ENCODE measurements at places on chromosomes 12 and 14.

GRCh38 chr12:93039930-93040329, 110.8 kb upstream of the EEA1 start:
- DNase-seq, result no peak

- no peak for DNase-seq
These were observed 91.5 kb upstream of the SLC35F4 start for GRCh38 chr14:57957441-57957840.

GRCh38 chr14:63453443-63453936, 89.7 kb downstream of the PPP2R5E start:
- DNase-seq, result no peak

- no peak for DNase-seq
These were observed 47.3 kb downstream of the RPS29 start for GRCh38 chr14:49538852-49539251.

DNA sequence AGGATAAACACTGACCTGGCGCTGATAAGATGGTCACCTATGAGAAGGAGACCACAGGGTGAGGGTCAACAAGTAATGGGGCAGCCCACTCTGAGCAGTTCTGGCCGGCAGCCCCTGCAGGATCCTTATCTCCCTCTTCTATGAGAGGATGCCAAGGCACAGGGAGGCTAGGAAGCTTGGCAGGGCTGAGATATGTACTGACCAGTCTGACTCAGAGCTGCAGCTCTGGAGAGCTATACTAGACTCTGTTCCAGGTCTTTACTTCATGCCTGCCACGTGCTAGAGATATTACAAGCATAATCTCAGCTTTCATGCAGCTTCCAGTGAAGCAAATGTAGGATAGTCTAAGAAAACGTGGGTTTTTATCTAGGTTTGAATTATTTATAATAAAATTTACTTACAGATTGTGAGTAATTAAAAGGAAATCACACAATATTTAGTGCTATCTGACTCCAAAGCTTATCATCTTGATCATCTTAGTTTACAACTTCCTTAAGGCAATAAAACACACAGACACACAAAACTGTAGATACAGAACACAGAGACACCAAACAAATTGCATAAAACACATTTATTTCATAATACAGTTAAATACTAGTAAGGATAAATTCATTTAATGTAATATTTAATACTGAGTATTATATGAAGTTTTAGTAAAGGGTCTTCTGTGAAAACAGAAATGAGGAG, 32.3 kb downstream of the GIT2 start:
- no peak for DNase-seq

GRCh38 chr12:65881965-65882413, 57.7 kb downstream of the HMGA2 start:
- DNase-seq, result no peak

GRCh38 chr12:110282300-110282860, 1.3 kb downstream of the ATP2A2 start:
- DNase-seq, result no peak

DNA sequence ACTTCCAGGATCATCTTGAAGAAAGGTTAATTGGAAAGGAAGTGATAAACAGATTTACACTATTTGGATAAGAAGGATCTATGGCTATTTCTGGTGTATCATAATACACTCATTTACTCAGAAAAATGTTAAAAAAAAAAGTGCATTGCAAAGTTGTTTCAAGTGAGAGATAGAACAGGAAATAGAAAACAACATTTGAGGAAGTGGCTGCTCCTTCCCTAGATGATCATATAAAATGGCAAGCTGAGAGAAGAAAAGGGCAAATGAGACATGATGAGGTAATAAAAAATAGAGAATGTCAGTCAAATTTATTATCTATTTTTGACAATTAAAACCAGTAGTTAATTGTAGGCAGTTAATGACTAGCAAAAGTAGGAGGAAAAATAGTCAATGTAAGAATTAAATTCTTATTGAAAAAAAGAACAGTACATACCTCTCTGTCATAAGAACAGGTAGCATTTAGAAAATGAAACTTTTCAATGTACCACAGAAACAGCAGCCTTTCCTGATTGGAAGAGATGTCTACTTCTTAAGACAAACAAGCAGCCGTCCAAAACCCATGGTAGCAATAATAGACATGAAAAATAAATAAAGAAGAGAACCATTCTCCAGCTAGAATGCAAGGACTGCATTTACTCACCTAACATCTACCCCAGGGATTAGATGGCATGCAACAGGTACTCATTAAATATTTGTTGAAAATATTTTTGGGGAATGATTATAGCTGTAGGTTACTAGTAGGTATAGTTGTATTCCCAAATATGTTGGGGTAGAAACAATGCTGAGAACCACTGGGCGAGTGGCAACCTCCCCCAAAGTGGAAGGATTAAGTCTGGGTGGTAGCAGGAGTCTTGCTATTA, 63.9 kb upstream of the GRIP1 start:
- DNase-seq, result no peak

- no peak for DNase-seq
These were observed 961 bp downstream of the SRRM4 start for GRCh38 chr12:118982302-118982701.

GRCh38 chr12:126535971-126536370, 1470.7 kb downstream of the AACS start:
- no peak for DNase-seq

GRCh38 chr12:3604748-3605586, 114.0 kb downstream of the PRMT8 start:
- DNase-seq, result no peak

- DNase-seq, result no peak
These were observed 182.3 kb downstream of the TMEM132C start for GRCh38 chr12:128449146-128449894.

GRCh38 chr12:130347588-130347987, 9.9 kb downstream of the PIWIL1 start:
- no peak for DNase-seq

GRCh38 chr14:85273099-85273677, 256.8 kb upstream of the FLRT2 start:
- no peak for DNase-seq

DNA sequence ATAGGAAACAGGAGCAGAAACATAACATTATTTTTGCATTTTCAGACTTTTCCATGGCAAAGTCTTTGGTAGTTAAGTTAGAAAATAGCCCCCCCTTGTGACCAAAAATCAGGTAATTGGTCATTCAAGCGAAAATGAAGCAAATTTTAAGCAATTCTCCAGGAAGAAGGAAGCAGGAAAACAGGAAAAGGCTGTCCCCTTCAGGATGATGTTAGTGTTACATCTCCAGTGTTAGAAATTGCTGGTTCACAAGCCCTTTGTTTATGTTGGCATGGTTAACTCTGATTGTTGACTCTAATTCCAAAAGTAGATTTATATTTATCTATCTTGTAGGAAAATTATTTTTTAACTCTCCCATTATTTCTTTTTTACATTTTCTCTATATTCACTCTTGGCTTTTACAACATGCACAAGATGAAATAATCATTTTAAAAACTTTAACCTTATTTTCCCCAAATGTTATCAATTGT, 18.8 kb upstream of the GAS2L3 start:
- DNase-seq, result no peak

DNA sequence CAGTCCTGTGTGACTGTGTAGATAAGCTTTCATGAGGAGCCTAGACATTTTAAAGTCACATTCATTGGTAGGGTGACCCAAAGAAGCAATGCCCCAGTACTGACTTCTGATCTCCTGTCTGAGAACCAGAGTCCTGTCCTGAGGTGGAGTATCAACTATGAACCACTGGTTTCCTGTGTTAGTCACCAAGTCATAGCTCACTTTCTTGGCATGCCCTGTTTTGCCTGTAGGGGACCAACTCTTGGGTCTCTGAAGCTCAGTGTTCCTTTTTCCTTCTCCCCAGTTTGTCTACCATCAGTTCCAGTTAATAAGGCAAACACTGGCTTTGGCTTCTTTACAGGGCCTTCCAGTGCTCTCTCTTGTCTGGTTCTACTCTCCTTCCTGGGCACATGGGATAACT, 97.4 kb downstream of the C12orf75 start:
- DNase-seq, result no peak

DNA sequence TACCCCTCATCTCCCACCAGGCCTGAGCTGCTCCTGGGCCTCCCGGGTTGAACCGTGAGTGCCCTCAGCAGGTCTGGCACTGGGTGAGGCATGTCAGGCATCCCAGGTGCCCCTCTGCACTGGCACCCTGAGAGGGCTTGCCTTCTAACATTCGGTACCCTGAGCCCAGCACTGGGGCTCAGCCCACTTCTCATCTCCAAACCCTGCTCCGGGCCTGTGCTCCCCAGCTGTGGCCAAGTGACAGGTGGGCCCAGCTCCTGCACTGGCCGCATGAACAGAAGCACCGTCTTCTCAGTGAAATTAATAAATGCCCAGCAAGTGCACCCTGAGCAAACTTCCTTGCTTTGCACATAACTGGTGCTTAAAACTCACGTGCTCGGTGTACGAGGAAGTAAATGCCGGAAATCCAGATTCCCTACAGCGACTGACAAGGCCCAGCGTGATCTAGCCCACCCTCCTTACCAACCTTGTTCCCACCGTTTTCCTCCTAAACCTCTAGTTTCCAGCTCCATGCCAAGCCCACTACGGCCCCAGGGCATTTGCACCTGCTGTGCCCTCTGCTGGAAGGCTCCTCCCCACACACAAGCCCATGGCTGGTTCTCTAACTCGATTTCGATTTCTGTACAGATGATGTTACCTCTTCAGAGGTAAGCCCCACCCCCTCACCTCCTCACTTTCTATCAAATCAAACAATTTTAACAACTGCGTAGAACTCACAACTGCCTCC, 115.2 kb upstream of the NCOR2 start:
- DNase-seq, result no peak

DNA sequence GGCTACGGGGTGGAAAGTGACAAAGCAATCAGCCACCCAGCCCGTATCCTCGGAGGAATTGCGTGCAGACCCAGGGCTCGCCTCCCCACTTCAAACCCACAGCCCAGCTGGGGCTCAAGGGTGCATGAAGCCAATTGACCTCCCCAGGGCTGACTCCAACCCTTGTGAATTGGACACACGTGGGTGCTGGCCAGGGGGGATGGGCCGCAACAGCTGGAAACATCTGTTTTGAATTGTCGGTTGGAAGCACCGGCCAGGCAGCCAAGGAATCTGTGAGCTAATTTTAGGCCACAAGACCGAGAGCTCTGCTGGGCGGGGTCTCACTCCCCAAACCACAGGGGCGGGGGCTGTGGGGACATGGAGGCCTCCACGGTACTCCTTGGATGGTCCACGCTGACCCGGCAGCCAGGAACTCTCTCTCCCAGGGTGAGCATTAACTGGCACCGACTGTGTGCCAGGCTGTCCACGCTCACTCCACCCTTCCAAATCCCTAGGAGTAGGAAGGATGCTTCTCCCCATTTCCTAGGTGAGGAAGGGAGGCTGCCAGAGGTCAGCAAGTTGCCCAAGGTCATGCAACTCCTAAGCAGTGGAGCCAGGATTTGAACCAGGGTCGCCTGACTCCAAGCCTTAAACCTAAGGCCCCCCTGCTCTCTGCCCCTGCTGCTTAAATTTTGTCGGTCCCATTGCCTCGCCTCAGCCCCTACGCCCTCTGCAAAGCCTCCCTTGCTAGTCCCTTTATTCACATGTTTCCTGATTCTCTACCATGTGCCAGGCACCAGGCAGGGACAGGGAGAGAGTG, 11.9 kb upstream of the TMEM119 start:
- DNase-seq, result no peak

- DNase-seq, result no peak
These were observed 241.3 kb upstream of the DAAM1 start for GRCh38 chr14:58947156-58947555.

DNA sequence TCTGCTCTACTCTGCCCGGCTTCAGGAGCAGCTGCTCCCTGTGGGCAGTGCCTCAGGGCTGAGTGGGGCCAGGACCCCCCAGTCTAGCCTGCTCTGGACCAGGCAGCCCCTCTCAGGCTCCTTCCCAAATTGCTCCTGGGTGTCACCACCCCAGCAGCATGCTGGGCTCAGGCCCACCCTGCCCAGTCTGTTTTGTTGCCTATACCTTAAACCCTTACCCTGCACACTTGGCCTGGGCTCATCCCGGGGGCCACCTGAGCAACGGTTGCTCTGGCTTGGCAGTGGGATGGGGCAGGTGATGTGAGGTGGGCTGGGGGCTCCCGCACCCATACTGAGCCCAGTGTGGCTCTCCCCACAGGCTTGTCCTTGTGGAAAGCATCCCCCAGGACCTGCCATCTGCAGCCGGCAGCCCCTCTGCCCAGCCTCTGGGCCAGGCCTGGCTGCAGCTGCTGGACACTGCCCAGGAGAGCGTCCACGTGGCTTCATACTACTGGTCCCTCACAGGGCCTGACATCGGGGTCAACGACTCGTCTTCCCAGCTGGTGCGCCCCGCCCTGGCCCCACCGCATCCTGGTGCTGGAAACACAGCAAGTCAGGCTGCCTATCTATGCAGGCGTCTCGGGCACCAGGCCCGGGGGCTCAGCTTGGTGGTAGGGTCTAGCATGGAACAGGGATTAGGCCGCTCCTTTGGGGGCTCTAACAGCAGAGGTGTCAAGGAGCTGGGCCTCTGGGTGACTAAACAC, 3.9 kb downstream of the PLD4 start:
- no peak for DNase-seq

GRCh38 chr14:92263681-92264080, 59.3 kb upstream of the SLC24A4 start:
- DNase-seq, result no peak

DNA sequence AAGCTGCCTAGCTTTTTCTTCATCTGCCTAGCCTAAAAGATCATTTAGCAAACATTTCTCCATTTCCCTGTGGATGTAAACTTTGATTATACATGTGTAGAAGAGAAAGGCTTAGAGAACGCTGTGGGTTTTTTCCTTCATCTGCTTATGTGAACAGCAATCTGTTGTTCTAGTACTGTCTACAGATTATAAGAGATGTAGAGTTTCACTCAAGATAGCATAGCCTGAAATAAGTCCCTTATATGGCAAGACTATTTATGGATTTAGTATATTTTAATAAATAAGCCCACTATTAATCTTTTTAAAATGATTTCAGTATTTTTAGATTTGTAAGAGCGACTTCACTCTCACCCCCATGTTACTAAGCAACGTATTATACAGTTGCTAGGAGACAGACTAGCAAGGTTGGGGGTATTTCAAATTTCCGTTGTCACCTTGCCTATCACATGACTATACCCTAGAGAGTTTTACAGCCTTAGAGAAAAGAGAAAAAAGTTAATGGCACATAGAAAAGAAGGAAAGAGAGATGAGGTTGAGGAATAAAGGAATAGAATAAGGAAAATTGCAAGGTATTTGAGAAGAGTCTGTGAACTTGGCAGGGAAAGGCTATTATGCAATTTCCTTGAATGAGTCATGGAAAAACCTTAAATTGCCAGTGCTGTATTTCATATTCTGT, 12.2 kb upstream of the TUBA1A start:
- no peak for DNase-seq

- no peak for DNase-seq
These were observed 8.7 kb downstream of the SHMT2 start for GRCh38 chr12:57237932-57238853.

DNA sequence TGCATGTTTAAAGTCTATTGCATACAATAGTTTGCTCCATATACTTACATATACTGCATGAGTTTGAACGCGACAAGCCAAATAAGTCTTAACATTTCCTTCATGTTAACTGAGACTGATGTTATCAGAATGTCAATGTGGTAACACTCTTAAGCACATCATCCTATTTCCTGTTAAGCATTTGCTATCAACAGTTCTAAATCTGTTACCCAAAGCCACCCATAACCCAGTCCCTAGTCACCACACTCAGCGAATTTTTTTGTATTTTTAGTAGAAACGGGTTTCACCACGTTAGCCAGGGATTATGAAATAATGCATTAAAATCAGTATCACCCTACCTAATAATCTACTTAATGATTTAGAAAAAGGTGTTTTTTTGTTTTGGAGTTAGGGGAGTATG, 39.4 kb downstream of the HNRNPC start:
- DNase-seq, result no peak

- DNase-seq, result no peak
These were observed 624 bp upstream of the PLEKHD1 start for GRCh38 chr14:69483765-69484443.
